ENCODE measurements at places on chromosomes 1 and 21.

DNA sequence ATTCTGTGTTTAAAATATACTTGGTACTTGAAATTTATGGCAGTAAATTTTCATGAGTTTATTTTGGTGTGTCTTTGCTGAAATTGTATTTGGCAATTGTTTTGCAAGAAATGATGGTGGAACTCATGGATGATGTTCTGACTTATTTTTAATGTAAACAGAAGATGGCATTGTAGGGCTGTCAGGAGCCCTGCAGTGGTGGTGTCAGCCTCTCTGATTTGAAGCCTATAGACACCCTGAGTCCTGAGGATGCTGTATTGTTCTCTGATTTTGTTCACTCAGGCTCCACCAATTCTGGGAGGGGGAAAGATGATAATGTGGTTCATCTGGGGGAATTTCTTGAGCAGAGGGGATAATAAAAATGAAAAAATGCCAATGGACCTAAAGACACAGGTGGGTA lies 79.8 kb downstream of the LHX8 start:
- DNase-seq: no peak

DNA sequence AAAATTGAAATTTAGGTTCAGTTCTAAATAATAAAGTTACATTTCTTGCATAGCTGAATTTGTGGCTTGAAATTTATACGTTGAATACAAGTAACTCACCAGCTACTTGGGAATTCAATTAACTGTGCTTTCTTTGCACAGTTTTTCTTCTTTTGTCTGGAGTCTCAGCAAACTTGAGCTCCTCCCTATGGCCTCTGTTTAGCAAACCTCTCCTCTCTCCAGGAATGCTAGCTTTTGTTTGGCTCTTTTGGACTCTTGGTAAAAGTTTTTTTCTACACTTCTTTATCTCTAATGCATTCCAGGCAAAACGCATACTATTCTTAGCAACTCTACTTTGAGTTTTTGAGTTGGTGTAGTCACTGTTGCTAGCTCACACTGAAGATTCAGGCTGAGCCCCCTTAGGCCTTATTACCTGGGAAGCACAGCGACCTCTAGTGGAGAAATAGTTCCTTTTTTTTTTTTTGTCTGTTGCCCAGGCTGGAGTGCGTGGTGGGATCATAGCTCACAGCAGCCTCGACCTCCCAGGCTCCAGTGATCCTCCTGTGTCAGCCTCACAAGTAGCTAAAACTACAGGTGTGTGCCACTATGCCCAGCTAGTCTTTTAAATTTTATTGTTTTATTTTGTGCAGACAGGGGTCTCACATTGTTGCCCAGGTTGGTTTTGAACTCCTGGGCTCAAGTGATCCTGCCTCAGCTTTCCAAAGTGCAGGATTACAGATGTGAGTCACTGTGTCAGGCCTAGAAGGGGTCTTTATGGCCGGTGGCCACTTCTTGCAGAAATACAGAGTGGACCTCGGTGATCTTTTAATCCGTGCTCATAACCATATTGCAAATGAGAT lies 61.7 kb downstream of the CASQ2 start:
- DNase-seq: no peak

DNA sequence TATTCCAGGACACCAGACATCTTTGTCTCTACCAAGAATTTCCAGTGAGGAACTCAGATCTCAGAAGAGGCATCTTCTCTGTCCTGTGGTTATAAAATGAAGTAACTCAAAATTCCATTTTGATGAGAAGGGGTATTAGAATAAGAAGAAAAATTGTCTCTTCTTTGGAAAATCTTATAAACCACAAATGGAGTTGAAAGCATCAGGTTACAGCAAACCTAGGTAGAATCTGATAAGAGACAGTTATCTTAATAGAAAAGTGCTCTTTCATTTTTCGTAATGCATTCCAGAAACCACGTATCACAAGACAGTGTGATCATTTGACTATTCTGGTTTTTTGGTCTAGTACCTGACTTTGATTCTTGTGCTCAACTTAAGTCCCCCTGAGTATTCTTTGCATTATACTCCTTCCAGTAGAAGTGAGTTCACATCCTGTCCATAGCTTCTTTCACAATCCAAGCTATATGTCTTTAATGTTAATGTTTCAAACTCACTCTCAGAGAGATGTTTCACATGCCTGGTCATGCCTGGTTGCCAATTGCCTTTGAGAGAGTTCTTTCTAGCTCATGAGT lies 120.9 kb upstream of the PRDX6 start:
- DNase-seq: no peak

DNA sequence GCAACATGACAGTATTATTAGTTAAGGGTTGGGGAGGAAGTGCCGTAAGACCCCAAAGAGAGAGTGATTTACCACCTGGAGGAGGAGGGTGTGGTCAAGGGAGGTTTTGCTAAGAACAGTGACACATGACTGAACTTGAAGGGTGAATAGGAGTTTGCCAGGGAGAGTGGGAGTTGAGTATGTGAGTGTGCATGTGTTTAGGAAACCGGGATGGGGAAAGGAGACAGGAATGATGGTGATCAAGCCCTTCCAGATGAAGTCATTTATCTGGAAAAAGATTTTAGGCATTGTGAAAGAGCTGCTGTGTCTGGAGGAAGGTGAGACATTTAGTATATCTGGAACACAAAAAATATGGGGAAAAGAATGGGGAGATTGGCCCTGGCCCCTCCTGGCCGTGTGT lies 28.1 kb upstream of the IL10 start:
- DNase-seq: no peak

DNA sequence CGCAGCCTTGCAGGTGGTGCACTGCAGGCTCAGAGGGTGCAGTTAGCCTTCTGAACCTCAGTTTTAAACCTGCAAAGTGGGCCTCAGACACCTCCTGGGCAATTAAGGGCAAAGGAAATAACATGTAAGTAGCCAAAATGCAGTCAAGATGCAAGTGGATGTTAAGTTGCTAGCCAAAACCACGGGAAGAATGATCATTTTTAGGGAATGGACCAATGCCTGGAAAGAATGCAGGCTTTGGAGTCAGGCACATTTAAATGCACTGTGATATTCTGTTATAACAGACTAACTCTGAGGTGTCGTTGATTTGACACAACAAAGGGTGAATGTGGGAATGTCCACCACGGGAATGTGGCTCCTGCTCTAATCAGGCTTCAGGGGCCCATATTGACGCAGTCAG lies 57.9 kb upstream of the PTGFRN start:
- DNase-seq: no peak

- DNase-seq: peak; percentile 55
Observed at GRCh38 chr1:204296431-204296988, 63.2 kb downstream of the PLEKHA6 start.

DNA sequence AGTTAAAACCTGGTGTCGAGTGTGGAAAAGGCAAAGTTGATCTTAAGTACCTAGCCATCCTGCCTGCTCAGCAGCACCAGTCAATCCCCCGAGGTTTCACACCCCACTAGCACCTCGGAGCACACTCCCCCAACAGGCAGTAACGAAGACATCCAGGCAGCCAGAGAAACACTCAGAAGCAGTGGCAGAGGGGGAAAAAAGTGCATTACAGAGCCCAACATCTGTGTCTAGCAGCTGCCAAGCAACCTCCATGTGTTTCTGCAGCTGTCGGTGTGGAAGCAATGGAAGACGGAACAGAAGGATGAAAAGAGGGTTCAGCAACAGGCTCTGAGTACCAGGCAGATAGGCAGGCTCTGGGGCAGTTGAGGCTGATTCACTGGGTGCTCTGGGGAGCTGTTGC lies 73.4 kb upstream of the PROX1 start:
- no peak for DNase-seq

DNA sequence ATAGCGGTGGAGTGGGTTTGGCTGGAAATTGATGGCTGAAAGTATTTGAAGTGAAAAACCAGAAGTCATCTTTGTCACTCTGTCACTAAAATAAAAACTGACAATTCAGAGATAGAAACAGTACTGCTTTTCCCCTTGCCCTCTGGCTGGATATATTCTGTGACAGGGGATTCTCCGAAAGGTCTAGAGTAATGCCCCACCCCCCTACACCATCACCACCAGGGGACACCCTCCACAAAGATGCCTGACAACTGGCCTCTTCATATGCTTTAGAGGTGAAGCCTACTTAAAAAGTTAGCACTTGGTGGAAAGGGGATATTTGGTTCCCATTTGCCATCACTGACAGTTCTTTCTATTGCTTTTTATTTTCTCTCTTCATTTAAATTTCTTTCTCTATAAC lies 73.5 kb downstream of the SGIP1 start:
- DNase-seq: no peak

GRCh38 chr1:147600119-147601111 lies 59.1 kb downstream of the BCL9 start:
- no peak for DNase-seq

DNA sequence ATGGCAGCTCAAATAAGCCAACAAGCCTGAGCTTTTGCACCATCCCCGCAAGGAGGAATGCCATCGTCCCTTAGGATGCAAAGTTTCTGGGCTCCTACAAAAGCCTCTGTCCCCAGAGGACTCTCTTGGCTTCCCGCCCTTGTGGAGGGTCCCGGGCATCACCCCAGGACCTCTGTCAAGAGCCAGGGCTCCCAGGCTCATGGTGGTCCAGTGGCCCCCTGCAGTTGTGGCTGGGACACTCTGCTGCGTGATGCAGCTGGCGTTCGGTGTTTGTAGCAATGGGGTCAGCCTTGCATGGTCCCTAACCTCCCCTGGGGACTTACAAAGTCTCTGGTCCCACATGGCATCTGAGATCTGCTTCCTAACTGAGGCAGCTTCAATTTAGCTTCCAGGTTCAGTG lies 104.7 kb downstream of the RIPK4 start:
- no peak for DNase-seq
